ENCODE measurements at places on chromosomes 4 and X.

DNA sequence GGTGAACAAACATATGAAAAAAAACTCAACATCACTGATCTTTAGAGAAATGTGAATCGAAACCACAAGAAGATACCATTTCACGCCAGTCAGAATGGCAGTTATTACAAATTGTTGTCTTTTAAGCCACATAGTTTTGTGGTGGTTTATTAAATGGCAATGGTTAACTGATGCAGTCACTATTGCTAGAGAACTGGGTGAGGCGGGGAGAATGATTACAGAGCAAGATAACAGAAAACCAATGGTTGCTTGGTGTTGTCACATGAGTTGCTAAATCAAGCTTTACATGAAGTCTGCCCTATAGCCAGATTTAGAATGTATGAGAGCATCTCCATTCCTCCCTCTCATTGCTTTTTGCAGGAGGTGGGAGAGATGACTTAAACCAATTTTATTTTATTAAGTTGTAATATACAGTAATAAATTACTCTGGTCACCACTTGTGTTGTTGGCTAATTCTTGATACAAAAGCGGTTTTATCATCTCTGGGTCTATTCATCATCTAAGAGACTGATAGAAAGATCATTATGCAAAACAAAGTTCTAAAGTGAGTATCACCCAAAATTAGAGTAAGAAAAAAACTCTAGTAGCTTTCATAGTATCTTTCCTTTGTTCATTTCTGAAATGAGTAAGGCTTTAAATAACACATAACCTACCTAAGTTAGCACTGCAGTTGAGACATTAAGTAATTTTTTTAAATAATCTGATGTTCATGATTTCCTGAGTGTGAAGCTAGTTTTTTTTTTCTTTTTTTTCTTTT lies 859.5 kb downstream of the STIM2 start:
- DNase-seq, result no peak

GRCh38 chrX:103722505-103722904 lies 11.8 kb downstream of the TMEM31 start:
- no peak for DNase-seq

- DNase-seq, result no peak
Measured at GRCh38 chrX:16436348-16437188, 213.4 kb upstream of the S100G start.

DNA sequence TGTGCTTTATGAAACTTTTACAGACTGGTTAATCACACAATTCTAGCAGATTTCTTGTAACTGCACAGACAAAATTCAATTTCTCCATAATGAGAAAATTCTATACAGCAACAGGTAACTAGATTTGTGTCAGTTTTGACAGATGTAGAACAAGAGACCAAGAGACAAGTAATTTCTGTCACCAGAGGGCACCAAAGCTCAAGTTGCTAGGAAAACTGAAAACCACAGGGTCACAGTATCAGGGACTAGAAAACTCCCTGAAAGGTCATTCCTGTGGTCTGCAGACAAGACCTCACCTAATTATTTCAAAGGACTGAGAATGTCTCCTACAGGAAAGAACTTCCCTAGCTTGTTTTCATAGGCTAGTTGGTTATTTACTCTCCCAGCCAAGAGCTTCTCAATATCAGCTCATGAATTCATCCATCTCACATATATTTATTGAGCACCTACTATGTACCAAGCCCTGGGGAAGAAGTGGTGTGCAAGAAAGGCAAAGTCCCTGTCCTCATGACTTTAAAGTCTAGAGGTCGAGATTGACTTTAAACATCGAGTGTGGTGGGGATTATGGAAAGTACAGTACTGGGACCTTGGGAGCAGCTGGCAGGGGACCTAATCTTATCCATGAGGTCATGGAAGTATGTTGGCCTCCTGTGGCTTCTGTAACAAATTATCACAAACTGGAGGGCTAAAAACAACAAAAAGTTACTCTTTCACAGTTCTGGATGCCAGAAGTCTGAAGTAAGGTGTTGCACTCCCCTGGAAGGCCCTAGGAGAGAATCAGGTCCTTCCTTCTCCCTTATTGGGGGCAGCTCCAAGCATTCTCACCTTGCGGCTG lies 47.8 kb upstream of the SETD7 start:
- no peak for DNase-seq

- DNase-seq, result no peak
Measured at GRCh38 chrX:105662248-105662647, 160.1 kb upstream of the NRK start.

- no peak for DNase-seq
Measured at GRCh38 chrX:100990139-100990538, 20.6 kb downstream of the ARL13A start.

DNA sequence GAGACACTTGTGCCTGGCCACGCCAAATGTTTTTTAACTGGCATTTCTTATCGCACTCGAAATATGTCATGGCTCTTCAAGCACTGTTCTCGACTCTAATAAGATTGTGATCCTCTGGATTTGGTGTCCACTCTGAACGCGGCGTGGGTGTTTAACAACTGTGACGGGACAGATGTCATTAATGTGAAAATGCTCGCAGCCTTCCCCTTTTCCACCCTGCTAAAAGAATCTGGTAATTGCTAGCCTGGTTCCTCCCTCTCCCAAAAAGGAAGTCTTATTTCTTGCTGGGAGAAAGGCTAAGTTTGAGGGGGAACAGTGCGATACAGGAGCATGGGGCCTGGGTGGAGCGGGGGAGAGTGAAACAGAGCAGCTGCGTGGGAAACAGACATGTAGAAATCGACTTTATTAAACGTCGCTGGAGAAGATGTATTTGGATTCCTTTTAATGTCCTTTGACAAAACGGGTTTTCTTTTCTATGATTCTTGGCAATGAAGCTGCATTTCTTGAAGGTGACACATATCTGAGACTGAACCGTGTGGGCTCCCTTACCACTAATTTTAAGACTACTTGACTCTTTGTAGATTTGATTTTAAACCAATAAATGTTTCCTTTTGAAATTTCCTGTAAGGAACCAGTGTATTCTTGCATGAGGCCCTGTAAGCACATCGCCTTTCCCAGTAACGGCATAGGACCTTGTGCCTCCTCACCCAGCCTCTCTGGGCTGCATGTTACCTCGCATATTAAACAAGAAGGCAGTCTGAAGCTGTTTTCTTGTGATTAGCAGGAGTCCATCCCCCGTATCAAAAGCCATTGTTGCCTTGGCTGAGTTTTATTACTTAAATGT lies 17.8 kb downstream of the TBC1D1 start:
- DNase-seq, result no peak

GRCh38 chr4:85724791-85725563 lies 250.0 kb downstream of the ARHGAP24 start:
- DNase-seq, result no peak

- no peak for DNase-seq
Measured at GRCh38 chrX:131792789-131793462, 230.2 kb upstream of the STK26 start.

GRCh38 chr4:134787315-134787714 lies 585.7 kb upstream of the PABPC4L start:
- DNase-seq, result no peak

DNA sequence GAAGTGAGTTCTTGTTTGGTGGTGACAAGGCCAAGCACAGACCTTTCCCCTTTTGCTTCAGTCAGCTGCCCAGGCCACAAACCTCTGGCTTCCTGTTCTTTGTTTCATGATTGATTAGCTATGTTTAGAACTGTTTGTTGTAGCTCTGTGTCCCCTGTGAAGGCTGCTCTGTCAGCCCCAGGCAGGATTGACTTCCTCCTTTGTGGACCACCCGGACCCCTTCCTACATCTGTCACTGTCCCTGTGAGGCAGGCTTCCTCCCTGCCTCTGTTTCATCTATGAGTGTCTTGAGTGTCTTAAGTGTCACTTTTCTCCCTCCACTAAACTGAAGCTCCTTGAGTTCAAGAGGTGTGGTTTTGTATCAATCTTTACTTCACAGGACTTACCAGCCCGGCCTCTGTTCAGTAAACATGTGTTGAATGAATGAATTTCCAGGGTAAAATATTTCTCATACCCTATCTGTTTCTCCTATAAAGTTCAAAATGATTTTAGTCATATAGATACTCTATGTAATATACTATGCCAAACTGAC lies 83.5 kb downstream of the ZNF674 start:
- no peak for DNase-seq

GRCh38 chr4:181541396-181541795 lies 701.8 kb upstream of the TENM3 start:
- DNase-seq, result no peak

GRCh38 chrX:107686792-107687191 lies 58.5 kb downstream of the PRPS1 start:
- no peak for DNase-seq

DNA sequence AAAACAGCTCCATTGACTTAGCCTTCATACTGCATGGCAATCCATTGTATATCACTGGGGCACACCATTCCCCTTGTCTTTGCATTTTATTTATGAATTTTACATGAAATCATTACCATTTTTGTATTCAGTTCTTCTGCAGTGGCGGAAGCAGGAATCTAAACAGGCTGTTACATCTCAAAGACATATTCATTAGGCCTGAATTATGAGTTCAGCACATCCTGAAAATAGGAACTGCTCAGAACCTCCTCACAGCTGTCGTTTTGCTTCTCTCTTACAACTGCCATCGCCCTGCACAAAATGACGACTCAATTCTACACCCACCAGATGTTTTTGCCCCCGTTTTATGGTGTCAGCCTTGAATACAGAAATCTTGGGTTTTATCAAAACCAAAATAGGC lies 474.4 kb upstream of the MAGEB18 start:
- DNase-seq, result no peak

DNA sequence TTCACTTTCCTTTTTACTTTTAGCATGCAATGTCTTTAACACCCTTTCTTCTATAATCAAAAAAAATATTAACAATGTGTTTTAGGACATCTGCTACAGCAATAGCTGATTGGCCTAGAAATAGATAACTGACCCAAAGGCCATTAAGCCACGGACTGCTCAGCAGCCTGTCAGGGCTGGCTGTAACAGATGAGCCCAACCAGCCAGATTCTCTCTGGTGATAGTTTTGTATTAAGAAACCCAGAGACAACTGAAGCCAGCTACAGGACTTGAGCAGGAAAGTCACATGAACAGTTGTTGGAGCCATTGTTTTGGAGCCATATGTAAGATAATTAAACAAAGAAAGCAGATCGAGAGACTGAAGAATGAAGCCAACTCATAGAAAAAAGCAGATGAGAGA lies 80.3 kb downstream of the DDIT4L start:
- no peak for DNase-seq

DNA sequence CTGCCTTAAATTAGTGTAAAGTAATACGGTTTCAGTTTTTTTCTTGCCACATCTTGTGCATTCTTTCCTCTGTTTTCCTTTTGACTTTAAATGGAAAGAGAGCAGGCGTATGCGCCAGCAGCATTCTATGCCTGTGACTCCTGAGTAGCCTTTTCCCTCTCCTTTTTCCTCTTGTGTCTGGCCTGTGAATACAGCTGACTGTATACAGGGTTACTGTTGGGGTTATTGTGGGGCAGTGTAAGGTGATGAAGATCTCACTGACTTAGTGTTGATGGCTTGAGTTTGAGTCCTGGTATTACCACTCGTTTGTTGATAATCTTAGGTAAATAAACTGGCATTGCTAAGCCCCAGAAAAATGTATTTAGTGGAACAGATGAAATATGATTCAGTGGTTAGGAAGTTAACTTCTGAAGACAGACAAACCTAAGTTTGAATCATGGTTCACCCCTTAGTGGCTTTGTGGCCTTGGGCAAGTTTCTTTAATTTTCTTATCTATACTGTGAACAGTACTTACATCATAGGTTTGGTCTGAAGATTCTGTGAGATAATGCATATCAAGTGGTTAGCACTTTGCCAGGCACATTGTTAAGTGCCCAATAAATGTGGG lies 105.1 kb downstream of the FNIP2 start:
- no peak for DNase-seq

DNA sequence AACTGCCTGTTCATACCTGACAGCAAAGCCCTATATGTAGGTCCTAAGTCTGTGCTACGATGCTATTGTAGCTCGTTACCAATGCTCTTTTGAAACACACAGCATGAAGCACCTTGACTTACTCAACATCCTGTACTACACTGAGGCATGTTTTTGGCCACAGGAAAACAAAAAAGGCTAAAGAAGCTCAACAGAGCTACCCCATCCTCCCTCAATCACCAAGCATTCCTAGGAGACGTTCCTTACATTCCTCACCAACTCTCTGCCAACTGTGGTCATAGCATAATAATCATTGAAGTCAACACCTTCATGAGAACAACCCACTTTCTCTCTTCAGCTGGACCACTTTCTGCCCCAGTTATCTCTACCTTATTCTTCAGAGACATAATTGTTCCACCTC lies 73.7 kb upstream of the SLC25A43 start:
- no peak for DNase-seq

All from GM12891 (cell line).